CD4-positive, alpha-beta T cell treated with Interleukin-6 at 100 ng/mL for 8 hours (primary cell): ENCODE measurements at places on chromosomes 4 and X.

DNA sequence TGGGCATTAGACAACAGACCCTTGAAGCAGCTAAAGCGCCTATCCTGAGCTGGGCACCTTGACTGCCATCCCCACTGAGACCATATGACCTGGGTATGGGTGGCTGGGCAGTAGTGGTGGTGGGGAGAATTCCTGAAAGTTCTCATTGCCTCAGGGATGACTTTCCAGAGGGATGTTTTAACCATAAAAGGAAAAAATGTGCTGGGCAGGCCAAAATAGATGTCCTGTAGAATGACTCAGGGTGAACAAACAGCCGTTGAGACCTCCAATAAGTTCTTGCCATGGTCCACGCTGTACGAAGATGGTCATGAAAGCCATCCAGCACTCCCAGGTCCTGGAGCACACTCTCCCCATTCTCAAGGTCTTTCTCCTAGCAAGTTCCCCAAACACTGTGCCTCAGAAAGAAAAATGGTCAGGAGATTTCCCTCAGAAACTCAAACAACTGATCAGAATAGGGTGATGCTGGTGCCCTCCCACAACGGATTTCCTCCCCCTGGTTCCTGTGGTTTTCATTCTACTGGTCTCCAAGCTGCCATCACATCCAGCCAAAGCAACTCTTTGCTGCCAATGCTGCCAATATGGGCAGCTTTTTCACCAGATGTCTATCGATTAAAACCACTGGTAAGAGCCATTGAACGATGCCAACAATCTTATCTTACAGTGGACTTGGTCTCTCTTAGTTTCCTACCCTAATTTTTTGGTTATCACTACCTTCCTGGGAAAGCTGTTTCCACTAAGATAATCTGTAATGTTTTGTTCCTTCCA lies 11.2 kb downstream of the CDKN2AIP start:
- peak; percentile 7 for DNase-seq

- no peak for DNase-seq
Observed at GRCh38 chrX:134634691-134635090, 23.6 kb downstream of the PLAC1 start.

GRCh38 chr4:89497517-89498308 lies 190.1 kb upstream of the GPRIN3 start:
- no peak for DNase-seq

GRCh38 chr4:121526509-121526908 lies 145.7 kb upstream of the QRFPR start:
- no peak for DNase-seq

- no peak for DNase-seq
Observed at GRCh38 chrX:109842611-109843010, 109.6 kb upstream of the ACSL4 start.

DNA sequence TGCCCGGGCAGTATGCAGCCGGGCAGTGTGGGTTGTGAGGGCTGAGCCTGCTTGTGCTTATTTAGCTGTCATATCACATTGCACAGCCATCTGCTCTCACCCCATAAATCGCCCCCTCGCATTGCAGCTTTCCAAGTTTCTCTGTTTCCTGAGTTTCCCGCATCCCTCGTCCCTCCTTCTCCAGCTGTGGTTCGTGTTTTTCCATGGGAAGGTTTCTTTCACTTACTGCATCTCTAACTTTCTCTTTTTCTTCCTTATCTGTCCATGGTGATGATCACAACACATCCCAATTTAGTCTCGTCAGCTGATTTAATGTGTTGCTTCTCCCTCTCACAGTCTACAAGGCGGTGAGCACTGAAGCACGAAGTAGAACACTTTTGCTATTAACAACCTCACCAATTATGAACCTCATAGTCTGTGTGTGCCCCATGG lies 118.1 kb downstream of the ENPP6 start:
- DNase-seq, result no peak

DNA sequence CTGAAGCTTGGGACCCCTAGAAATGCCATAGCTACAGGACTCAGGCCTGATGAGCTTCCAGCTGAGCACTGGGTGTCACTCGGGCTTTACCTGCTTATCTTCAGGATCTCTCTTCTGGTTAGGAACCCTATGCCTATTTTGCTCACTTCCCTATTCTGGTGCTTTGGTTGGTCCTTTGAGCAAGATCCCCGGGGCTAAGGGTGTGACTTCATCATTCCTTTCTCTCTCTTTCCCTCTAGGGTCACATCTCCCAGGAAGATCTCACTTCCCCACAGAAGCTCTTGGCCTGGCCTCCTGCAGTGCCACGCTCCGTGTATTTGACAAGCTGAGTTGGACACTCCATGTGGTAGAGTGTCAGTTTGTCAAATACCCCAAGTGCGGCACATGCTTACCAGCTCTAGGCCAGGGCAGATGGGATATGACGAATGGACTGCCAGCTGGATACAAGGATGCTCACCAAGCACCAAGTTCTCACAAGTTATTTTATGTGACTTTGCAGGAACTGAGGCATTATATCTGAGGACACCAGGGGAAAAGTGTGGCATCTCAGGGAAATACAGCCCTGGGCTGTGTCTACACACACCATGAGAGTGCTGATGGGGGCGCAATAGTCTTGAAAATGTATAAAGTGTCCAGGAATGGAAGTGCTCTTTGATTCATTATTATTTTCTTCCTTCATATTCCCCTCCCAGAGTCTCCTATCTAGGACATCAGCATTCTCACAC lies 21.1 kb downstream of the VSIG4 start:
- no peak for DNase-seq

DNA sequence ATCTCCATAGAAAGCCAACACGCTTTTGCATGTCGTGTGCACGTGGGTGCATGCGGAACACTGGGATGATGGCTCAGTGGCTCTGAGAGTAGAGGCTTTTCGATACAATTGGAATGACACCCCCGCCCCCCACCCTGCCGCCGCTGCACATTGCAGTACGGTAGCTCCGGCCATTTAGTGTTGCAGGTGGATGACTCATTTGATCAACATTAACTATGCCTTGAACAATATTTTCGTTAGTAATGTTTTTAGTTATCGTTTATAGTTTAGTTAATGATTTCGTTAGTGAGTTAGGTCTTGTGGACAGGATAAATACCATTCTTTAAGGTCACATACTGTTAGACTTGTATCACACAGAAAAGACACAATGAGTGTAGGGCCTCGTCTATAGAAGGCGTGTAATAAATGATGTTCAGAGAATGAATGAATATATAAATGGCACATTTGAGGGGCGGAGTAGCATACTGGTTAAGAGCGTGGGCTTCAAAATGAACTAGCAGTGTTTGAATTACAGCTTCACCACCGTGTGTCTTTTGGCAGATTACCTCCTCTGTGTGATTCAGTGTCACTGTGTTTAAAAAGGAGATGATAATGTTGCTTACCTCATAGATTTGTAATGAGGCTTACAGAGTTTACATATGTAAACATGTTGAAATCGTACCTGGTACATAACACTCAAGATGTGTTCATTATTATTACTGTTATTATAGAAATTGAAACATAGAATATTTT lies 67.2 kb upstream of the TENM3 start:
- DNase-seq, result no peak

- DNase-seq, result no peak
Observed at GRCh38 chr4:16663732-16664131, 234.7 kb downstream of the LDB2 start.

- DNase-seq, result no peak
Observed at GRCh38 chr4:147461161-147461560, 19.7 kb upstream of the EDNRA start.

- no peak for DNase-seq
Observed at GRCh38 chrX:113996781-113997180, 587.1 kb upstream of the HTR2C start.

DNA sequence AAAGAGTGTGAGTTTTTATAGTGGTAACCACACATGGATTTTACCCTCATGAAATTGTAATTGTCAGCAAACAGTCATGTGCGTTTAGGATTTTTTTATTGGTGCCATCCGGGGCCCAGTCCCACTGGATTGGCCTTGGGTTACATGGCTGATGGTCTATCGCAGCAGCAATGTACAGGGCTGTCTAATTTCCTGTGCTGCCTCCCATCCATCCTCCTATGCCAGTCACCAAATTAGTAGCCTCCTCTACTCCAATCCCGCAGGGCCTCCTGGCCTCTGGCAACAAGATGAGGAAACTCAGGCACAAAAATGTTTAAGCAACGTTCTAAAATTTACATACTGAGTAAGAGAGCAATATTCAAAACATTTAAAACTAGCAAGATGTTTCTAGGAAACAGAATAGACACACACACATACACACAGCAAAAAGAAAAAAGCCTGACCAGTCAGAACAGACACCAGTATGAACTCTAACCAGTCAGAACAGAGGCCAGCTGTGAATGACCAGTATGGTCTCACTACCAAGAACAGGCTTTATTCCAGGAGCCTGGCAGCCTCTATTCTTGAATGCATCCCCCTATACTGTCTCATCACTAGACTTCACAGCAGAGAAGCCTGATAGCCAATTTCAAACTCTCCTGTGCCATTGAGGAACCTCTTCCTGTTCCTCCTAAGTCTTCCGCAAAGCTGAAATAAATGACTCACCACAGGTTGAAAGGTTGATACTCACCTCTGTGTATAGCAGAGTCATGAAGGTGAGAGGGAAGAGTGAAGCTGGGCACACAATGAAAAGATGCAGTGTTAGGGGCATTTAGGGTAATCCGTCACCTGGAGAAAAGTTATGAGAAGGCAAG lies 42.6 kb downstream of the CHRNA9 start:
- no peak for DNase-seq

GRCh38 chr4:28443801-28444412 lies 1583.3 kb downstream of the STIM2 start:
- DNase-seq, result no peak

DNA sequence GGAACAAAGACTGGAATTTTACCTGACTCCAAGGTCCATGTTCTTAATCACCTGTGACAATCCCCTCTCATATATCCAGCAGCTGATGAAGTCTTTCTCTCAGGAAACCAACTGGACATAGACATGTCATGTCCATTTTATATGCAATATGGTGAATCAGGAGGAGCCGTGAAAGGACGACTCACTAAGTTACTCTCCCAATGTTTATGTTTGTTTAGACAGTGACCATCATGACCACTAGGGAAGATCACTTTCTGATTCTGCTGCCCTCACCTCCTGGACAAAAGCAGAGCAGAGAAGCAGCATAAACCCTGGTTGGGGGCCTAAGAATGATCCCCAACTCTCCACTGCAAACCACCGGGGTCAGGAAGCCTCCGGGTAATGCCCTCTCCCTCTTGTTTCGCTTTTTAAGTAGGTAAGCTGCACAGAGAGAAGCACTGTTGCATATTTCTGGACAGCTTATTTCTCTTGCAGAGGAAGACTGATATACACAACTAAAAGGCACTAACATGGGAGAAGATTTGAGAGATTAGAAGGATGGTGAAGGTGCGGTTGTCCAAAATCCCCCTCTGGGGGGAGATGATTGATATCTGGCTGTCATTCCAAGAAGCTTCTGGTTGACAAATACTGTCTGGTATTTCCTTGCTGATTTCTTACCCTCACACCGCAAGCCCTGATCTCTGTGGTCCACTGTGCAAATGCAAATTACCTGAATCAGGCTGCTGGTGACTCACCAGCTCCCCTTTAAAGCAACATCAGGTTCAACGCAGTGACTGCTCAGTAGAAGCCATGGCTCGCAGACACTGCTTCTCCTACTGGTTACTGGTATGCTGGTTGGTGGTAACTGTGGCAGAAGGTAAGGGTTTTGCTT lies at the start of gene ODAPH:
Gene ODAPH (plus strand): TSS at position 773 of the 871 bp plus-strand sequence. CDS start 17 bp downstream, at position 790.
- no peak for DNase-seq

DNA sequence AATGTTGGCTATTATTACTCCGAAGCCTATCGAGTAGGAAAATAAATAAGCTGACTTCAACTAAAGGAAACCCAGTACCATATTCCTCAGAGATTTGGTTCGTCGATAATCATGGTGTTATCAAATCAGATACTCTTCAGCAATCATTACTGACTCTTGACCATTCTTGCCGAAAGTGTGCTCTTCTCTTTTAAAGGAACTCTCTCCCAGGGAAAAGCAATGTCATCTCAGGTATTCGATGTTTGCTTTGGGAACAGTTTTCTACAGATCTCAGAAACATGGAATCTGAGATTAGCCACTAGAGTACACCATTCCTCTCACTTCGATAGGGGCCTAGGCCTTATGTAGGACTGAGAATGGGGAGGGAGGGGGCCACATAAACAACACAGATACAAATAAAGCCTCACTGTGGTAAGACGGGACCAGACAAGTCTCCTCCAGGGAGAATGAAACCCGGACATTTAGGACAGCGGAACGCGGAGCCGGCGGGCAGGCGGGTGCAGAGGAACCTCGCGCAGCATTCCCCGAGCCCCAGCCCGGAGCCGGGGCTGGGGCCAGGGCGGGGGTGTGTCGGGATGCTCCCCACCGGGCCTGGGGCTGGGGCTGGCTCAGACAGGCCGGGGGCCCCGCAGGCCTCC lies 581 bp downstream of the DNAJB14 start:
- no peak for DNase-seq

DNA sequence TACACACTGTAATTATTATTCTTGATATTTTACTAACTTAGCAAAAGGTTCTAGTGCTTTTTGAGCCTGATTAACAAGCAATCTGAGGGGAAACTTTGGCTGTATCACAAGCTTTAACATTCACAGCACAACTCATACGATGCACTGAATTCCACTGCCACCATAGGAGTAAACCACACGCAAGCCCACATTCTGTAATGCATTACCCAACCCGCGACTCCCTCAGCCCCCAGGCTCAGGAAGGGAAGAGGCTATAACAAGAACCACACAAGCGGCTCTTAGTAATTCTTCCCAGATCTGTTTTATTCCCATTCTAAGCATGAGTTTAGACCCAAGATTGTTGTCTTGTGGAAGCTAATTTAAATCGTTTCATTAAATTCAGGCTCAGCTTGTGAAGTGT lies 138.5 kb upstream of the TBL1X start:
- no peak for DNase-seq

DNA sequence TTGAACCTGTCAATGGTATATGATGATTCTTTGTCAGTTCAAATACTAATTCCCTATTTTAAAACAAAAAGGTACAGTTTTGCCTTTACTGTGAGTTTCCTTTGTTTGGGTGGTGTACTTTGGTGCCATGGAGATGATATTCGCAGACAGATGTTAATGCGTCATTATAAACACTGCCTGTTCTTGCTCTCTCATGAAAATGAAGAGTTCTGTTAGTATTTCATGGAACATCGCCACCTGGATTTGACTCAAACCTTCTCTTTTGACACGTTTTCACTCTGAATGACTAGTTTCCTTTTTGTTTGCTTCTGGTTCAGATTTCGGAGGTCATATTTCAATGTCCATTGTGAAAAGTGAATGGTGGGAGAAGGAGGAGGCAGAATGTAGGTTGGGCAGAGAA lies 6.9 kb upstream of the CTSO start:
- DNase-seq, result no peak

DNA sequence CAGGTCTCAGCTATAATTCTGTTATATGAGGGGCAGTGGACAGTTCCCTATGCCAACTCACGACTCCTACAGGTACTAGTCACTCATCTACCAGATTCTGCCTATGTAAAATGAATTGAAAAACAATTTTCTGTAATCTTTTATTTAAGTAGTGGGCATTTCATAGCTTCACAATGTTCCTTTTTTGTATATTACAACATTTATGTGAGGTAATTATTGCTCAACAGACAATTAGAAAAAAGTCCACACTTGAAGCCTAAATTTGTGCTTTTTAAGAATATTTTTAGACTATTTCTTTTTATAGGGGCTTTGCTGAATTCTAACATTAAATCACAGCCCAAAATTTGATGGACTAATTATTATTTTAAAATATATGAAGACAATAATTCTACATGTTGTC lies 20.4 kb downstream of the EREG start:
- DNase-seq, result no peak
